ENCODE measurements at places on chromosomes 1 and 21. TPM values are rescaled to one million over a fixed set of nuclear protein-coding genes. Genes with fewer than 3 reads are reported as not detected.

Gene TNFSF18
- not detected for total RNA-seq

Gene CFAP57
- total RNA-seq: under 0.01 TPM

Gene INSRR
- total RNA-seq: not detected

Gene NIBAN1
- total RNA-seq: 85.6 TPM

Gene YY1AP1
- total RNA-seq: 50.6 TPM

Gene SDF4
- 101 TPM for total RNA-seq

Gene COG2
- 23.3 TPM for total RNA-seq

Gene XKR8
- total RNA-seq: 7.2 TPM

Gene CD101
- 0.20 TPM for total RNA-seq

Gene FH
- 200 TPM for total RNA-seq

Gene COP1
- 58.5 TPM for total RNA-seq

Gene KCNC4
- total RNA-seq: 1.1 TPM

Gene DIRAS3
- 0.78 TPM for total RNA-seq

Gene TP53BP2
- total RNA-seq: 14.3 TPM

Gene SDC3
- total RNA-seq: 14.3 TPM

Gene SHISA4
- total RNA-seq: 6.6 TPM

Gene XCL2
- total RNA-seq: not detected

Gene TRIM33
- 27.9 TPM for total RNA-seq

Gene DCST1
- not detected for total RNA-seq

Gene FAM110D
- total RNA-seq: not detected

Gene CFAP74
- not detected for total RNA-seq

Gene GNAT2
- total RNA-seq: not detected

Gene S100A14
- total RNA-seq: 0.39 TPM

Gene CLK2
- total RNA-seq: 34.2 TPM

Gene SVBP
- 9.9 TPM for total RNA-seq

Gene VTCN1
- total RNA-seq: not detected

Gene LMOD1
- total RNA-seq: 0.20 TPM

Gene SPRR2B
- total RNA-seq: not detected

Gene SAMD13
- total RNA-seq: 1.4 TPM

Gene CASZ1
- total RNA-seq: under 0.01 TPM

Gene BLACAT1
- under 0.01 TPM for total RNA-seq

Gene IL6R
- total RNA-seq: 13.6 TPM

Gene KCNA2
- total RNA-seq: not detected

Gene GPR3
- total RNA-seq: 0.73 TPM

Gene ORC1
- total RNA-seq: 17.2 TPM

All from subcutaneous preadipocyte (primary cell).